ENCODE measurements at places on chromosomes 4 and X.

DNA sequence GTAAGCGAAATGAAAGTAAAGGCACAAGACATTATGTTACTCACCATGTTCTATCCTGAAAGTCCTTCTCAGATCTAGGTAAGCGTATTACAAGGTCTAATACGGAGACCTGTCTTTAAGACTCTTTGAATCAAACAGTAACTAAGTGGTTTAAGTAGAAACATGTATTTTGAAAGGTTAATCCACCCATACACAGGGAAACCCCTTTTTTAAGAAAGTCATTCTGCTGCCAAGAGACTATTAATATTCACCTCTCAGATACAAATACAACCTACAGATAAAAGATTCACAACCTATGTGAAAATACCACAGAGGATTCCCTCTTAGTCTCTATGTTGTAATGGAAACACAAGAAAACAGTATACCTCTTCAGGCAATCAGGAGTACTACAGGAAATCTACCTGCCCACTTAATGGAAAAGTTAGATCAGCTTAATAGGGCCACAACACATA lies 63.2 kb upstream of the TNIP3 start:
- no peak for DNase-seq

DNA sequence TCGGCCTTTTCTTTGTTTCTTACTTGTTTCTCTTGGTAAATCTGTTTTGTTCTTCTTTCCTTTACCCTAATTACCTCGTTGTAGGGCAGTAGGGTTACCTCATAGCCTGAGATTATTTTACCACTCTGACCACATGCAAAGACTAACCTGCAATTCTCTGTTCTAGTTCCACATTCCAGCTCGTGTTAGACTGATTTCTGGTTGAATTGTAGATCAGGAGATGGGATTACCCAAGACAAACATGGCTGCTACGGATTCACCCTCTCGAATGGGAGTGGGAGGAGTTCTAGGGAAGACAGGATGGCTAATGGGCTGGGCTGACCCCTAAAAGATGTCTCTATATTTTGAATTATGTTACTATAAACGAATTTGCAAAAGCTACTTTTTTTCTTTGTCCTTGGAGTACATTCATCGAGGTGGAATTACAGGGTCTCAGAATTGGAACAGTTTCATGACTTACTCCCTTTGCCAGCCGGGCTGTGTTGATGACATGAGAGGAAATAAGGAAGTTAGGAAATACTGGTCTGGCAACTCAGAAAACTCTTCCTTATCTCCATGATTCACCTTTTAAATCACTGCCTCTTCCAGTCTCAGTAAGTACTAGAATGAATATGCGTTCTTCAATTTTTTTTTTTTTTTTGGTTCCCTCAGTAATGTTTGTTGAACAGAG lies 36.7 kb upstream of the FBXW7 start:
- no peak for DNase-seq

DNA sequence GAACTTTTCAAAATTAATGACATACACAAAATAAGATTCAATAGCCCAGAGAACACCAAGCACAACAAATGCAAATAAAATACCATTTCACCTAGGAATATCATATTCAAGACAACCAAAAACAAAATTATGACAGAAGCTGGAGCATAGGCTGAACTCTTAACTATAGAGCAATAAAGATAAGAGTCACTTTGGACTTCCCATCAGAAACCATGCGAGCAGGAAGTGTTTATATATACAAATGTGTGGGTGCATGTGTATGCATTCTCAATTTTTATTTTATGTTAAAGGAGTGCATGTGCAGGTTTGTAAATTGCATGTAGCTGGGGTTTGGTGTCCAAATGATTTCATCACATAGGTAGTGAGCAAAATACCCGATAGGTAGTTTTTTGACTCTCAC lies 291.6 kb downstream of the ARAP2 start:
- DNase-seq = no peak

DNA sequence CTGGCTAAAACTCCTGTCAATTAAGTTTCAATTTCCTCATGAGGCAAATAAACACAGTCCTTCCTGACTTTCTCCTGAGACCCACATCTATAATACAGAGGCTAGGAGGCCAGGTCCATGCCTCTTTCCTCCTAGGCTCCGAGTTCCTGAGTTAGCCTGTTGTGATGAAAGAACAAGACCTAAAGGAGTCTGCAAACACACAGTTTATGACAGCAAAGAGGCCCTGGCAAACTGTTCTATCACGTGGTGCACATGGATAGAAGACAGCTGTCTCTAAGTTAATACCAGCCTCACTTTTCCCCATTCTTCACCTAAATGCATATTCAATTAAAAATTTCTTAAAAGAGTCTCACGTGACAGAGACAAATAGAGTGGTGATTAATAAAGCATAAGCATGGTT lies 145.2 kb downstream of the TET2 start:
- no peak for DNase-seq

- peak; percentile 91 for DNase-seq
Observed at GRCh38 chr4:18021720-18022571, at the start of gene LCORL. Gene LCORL, minus strand, starts transcription at chr4:18021755. Its CDS starts 4 bp downstream, at chr4:18021751.

- no peak for DNase-seq
Observed at GRCh38 chr4:110154582-110154981, 43.8 kb downstream of the ELOVL6 start.

DNA sequence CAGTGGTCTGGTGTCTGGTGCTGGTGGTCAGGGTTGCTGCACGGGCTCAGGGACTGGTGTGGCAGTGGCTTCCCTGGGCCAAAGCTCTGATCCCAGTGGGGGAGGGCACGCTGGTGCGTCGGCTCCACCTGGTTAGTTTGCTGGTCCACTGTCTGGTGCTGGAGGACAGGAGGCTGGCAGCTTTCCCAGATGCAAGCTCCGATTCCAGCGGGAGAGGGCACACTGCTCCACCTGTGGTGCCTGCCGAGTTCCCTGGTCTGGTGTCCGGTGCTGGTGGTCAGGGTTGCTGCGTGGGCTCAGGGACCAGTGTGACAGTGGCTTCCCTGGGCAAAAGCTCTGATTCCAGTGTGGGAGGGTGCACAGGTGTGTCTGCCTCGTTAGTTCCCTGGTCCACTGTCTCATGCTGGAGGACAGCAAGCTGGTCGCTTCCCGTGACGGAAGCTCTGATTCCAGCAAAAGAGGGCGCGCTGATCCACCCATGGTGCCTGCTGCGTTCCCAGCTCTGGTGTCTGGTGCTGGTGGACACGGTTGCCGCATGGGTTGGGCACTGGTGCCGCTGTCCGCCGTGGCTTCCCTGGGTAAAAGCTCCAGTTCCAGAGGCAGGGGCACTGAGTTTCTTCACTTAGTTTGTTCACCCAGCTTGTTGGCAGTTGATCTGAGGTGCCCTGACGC lies 5.8 kb downstream of the VMA21 start:
- DNase-seq = no peak

GRCh38 chr4:27861381-27861787 lies 1000.7 kb downstream of the STIM2 start:
- no peak for DNase-seq

- DNase-seq = no peak
Observed at GRCh38 chr4:53196882-53197771, 168.7 kb downstream of the SCFD2 start.

DNA sequence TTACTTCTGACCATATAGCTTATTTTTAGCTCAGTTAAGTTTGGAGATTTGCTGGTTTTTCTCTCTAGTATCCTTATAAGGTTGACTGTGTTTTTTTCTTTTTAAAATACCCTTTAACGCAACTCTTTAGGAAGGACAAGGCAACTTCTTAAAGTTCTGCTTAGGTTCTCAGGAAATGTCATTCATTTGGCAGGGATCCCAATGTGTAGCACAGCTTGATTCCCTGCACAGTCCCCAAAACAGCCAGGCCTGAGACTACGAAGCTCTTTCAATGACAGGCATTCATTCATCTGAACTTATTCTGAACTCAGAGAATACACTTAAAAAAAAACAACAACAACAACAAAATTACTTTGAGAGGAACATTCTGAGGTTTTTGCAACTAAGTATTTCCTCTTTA lies 1765.8 kb downstream of the PCDH7 start:
- DNase-seq = no peak

GRCh38 chr4:17236686-17237085 lies 275.2 kb downstream of the QDPR start:
- no peak for DNase-seq

DNA sequence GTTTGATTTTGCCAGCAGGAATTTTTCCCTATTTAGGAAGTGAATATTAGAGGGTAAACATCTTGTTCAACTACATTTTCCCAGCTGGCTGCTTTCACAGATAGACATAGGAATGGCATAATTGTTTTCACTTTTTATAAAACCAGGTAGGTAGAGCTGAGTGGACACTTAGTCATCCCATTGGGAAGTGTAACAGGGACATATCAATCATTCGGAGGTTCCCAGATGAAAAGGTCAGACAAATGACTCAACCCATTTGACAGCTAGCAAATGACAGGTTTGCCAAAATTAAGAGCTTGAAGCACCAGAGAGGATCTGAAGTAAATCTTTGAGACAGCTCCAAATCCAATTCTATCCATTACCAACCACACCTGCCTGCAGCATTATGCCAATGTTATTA lies 205.3 kb downstream of the SLC39A8 start:
- DNase-seq = no peak
